Colonic mucosa (tissue), 4 donors: ENCODE measurements at places on chromosomes 5 and 9. TPM values are rescaled to one million over a fixed set of nuclear protein-coding genes. Genes with fewer than 3 reads are reported as not detected.

FGFR4 gene
- 58.7 TPM for total RNA-seq

CACNA1B gene
- 0.19 TPM for total RNA-seq

- DNase-seq, result no peak
Measured at GRCh38 chr5:173961418-173961817, 27.6 kb upstream of the C5orf47 start.

GRCh38 chr9:110876929-110877328 lies 161.3 kb downstream of the LPAR1 start:
- DNase-seq, result no peak

DNA sequence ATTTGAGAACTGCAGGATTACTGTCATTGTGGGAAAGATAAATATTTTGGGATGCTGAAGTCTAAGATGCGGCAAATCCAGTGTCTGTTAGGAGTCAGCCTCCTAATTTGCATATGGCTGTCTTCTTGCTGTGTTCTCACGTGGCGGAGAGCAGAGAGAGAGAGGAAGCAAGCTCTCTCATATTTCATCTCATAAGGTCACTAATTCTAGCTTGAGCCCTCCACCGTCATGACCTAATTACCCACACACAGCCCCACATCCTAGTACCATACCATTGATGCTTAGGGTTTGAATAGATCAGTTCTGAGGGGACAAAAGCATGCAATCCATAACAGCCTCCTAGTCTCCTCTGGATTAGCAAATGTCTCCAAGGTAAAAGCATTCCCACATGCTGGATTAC lies 124.5 kb downstream of the CDH12 start:
- DNase-seq, result no peak

GRCh38 chr5:76082772-76083554 lies at the start of gene SV2C:
TSS of gene SV2C (plus strand) at chr5:76083383. CDS start at chr5:76131751, 48,368 bp downstream.
- DNase-seq, result peak; percentile 28

- DNase-seq, result no peak
Measured at GRCh38 chr5:9851458-9851857, 221.3 kb upstream of the TAS2R1 start.

DNA sequence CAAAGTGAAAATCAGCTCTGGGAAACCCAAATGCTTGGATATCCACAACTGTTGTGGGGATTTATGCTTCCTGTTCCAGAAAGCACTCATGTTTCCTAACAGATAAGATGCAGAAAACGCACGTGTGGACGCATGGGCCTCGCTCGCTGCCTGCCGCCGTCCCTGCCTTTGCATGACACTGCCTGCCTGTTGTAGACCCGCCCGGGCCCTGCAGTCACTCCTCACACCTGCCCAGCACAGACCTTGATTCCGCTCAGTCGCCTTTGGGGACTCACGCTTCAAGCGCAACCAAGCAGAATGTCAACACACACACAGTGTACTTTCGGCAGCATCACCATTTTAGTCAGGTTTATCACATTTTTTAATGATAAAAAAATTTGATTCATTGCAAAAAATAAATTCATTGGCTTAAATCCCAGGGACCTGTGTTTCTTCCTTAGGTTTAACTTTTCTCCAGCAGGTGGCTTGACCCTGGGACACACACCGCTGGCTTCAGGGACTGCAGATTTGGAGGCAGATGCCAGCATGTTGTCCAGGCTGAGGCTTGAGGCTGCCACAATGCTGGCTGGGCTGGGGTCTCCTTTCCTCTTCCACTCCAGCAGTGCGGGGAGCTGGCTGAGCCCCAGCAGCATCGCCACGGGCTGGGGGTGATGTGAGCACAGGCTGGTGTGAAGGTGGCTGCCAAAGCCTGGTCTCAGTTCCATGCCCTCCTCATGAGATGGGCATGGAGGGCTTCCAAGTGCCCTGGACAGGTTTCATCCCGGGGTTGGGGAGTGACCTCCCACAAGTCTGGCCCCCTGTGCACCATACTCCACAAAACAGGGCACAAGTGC lies 416.9 kb upstream of the IRX4 start:
- no peak for DNase-seq

DNA sequence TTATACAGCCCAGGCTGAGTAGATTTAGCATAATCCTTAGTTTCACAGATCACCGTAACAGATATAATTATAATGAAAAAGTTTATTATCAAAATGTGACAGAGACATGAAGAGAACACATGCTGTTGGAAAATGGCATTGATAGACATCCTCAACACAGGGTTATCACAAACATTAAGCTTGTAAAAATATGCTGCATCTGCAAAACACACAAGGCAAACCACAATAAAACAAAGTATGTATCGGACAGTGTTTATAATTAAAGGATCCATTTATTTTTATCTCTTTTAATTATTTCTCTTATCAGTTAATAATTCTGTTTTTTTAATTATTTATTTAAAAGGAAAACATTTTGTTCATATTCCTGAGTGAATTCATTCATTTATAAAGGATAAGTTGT lies 829.9 kb upstream of the CDH9 start:
- no peak for DNase-seq

GRCh38 chr9:134283111-134283515 lies 43.1 kb upstream of the RXRA start:
- peak; percentile 34 for DNase-seq

DNA sequence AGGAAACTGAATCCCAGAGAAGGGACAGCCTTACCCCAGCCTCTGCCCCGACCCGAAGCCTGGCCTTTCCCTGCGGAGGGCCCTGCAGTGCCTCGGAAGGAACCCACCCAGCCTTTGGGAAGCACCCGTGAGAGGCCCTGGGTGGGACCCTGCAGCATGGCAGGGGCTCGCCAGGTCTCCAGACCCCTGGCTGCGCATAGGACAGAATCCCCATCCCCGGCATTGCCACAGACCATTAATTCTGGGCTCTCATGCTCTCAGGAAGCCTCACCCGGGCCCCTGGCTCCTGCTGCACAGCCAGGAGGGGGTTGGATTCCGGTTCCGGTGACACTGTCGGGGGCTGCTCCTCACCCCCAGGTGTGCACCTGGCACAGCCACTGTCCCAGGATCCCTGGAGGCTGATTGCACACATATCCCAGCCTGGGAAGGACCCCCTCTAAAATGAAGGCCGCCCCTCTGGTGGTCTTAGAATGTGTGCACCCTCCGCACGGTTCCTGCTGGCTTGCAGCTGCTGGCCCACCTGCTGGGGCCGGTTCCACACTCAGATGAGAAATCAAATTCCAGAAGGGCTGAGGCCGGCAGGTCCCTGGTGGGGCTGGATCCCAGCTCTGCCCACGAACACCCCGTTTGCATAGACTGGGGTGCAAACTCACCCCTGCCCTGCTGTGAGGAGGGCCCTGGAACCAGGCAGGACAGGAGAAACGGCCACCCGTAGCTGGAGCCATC lies 4.7 kb downstream of the EGFL7 start:
- no peak for DNase-seq
